ENCODE measurements at places on chromosomes 5 and 9. TPM values are rescaled to one million over a fixed set of nuclear protein-coding genes. Genes with fewer than 3 reads are reported as not detected.

DNA sequence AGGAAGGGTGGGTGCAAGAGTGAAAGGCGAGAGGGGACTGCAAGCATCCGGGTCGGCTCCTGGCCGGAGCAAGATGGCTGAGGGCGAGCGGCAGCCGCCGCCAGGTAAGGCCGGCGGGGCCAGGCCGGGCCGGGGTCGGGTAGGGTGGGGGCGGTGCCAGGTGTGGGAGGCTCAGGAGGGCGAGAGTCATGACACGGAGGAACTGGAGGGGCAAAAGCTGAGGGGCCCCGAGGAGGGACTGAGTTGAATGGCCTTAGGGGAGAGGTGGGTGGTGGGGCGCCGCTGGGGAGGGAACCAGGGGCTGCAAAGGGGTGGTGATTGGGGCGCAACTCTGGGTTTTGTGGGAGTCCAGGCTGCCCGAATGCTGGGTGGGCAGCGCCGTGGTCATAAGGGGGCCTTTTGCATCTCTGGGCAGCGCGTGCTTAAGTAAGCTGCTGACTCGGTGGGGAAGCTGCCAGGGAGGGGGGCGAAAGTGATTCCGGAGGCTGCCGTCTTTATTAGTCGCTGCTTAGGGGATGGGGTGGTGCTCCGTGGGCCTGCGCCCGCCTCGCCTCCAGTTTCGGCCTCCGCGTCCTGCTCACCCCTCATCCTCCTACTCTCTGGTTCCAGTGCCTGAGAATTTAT, 425 bp downstream of the PTPA start:
- peak overlapping the region; percentile 88 for H3K27ac ChIP-seq
- H3K4me3 ChIP-seq, result peak overlapping the region; percentile 78
- peaks cover 22% of the 10 kb centered on the region for H3K4me1 ChIP-seq
- H3K27me3 ChIP-seq, result no peaks in the 10 kb centered on the region

- H3K27me3 ChIP-seq, result no peaks in the 10 kb centered on the region
- H3K4me3 ChIP-seq, result no peak overlapping the region
- DNase-seq, result no peak
- no peaks in the 10 kb centered on the region for H3K36me3 ChIP-seq
- H3K4me1 ChIP-seq, result no peaks in the 10 kb centered on the region
Measured at GRCh38 chr5:38323645-38324295, 65.4 kb downstream of the EGFLAM start.

DNA sequence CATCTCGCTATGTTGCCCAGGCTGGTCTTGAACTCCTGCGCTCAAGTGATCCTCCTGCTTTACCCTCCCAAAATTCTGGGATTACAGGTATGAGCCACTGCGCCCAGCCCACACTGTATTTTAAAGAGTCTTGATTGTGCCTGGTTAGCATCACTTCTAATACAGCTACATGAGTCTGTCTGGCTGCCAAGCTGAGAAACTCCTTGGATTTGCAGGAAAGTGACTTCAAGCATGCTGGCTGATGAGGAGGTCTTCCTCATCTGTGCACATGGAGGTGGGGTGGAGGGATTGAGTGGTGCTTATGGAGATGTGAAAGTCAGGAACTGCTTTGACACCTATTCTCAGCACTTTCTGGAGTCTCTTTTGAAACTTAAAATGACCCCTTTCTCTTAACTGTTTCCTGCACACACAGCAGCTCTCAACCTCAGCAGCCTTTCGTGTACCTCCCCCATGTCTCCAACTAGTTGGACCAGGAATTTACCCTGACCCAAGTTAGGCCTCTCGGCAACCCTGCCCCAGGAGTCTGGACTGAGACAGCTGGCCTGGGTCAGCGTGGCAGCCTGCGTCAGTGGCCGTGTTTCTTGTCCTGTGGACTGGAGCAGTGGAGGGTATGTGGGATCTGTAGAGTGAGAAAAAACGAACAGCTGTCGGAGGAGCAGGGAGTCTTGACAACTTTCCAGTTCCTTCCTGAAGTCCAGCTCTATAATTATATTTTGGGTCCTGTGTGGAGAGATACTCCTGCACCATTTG, 72.5 kb downstream of the ACER2 start:
- no peak overlapping the region for H3K27ac ChIP-seq
- H3K4me1 ChIP-seq, result no peaks in the 10 kb centered on the region
- no peaks in the 10 kb centered on the region for H3K27me3 ChIP-seq
- H3K36me3 ChIP-seq, result no peaks in the 10 kb centered on the region
- H3K4me3 ChIP-seq, result no peak overlapping the region

The LCN9 gene
- total RNA-seq, result not detected

DNA sequence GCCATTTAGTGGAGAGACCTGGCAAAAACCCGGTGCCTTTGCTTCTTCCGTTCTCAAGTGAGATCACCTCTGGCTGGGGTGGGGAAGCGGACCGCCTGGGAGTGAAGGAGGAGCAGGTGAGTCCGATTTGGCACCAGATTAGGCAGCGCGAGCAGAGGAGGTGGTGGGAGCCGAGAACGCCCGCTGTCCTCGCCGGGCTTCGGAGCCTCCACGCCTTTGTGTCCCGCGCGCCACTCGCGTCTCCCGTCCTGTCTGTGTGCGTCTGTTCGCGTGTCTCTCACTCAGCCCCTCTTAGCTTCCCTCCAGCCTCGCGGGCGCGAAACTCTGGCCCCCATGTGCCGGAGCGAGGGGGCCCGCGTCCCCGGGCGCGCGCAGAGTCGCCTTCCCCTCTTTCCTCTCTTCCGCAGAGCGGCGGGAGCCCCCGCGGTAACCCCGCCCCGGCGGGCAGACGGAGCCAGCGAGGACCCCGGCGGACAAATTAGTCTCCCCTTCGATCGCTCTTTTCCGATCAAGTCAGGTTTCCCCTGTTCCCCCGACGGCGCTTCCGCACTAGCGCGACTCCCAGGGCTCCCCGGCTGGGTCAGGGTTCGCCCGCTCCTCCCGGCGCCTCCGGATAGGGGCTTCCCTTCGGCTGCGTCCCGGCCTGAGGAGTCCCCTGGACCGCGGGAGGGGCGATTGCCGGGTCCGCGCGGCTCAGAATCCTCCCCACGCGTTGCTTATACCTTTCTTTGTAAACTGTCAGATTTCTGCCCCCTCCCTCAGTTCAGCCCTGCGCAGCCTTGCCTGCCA, 7.1 kb downstream of the POU4F3 start:
- no peak overlapping the region for H3K27ac ChIP-seq
- DNase-seq, result no peak
- no peaks in the 10 kb centered on the region for H3K4me1 ChIP-seq
- H3K27me3 ChIP-seq, result peaks cover 5% of the 10 kb centered on the region
- H3K36me3 ChIP-seq, result no peaks in the 10 kb centered on the region
- peak overlapping the region; percentile 18 for H3K4me3 ChIP-seq

The ZNF79 gene
- total RNA-seq, result 2.9 TPM

DNA sequence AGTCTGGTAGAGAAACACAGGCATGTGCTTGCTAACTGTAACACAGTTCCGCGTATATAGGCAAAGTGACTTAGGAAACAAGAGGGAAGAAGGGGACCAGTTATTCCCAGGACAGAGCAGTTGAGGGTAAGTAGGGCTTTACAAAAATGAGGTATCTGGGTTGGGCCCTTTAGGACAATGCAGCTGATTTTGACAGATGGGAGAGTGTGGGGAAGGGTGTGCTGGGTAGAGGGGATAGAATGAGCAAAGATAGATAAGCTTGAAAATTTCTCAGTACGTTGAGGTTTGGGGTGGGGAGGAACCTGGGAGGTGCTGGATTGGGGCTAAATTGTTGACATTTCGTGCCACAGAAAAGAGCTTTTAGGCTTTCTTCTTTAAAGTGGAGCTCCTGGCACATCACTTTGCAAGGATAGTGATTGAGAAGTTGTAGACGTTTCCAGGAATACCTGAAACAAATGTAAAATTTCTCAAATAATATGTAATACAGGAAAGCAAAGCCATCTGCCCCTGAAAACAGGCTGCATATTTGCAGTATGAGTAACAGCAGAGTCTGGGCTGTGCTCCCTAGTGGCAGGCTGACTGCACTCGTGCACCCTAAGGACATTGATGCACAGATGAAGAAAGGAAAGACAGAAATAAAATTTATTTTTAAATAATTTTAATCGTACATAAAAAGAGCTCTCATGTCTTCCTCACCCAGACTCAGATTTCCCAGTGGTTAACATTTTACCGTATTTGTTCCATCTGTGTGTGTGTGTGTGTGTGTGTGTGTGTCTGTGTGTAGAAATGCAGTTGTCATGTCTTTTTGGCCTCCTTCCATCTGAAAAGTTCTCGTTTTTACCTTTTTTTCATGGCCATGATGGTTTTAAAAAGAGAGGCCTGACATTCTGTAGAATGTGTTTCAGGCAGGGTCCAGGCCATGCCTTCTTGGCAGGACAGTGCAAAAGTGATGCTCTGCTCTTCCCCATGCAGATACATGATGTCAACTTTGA, 144.9 kb upstream of the DMRT1 start:
- no peaks in the 10 kb centered on the region for H3K27me3 ChIP-seq
- H3K27ac ChIP-seq, result peak overlapping the region; percentile 95
- peaks cover 5% of the 10 kb centered on the region for H3K36me3 ChIP-seq
- peak; percentile 83 for DNase-seq
- peaks cover 76% of the 10 kb centered on the region for H3K4me1 ChIP-seq

DNA sequence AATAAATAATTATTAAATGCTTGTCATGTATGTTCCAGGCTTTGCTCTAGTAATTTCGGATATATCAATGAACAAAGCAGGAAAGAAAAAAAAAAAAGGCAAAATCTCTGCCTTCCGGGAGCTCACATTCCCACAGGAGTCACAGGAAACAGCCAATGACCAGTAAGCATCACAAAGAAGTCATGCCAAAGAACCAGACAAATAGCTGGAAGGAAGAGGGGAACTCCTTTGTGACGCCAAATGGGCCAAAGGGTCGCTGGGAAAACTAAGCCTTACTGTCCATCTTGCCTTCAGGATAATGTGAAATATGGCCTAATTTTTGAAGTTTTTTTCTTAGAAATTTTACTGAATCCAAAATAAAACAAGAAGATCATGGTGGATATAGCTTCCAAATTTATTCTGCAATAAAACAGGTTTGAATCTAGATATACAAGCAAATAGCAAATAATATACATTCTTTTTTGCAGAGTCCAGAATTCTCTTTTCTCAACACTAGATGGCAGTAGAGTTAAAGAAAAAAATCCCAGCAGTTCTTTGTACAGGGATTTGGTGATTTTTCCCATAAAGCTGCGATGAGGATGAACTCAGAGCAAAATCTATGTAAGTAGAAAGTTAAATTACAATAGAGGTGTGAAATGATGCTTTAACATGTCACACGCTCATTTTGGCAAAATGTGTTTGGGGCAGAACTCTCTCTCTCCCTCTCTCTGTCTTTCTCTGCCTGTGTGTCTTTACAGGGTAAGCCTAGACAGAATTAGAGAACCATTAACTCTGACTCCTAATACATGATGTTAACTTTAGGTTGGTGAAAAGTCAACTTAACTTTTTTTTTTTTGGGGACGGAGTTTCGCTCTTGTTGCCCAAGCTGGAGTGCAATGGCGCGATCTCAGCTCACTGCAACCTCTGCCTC, 60.0 kb upstream of the TUT7 start:
- H3K27me3 ChIP-seq, result no peaks in the 10 kb centered on the region
- H3K27ac ChIP-seq, result no peak overlapping the region
- H3K4me1 ChIP-seq, result no peaks in the 10 kb centered on the region
- no peak overlapping the region for H3K4me3 ChIP-seq
- no peak for DNase-seq

The SLC25A2 gene
- total RNA-seq, result not detected

The TJP2 gene
- total RNA-seq, result 154 TPM

GRCh38 chr9:125462861-125463291, 201.2 kb downstream of the GAPVD1 start:
- H3K27ac ChIP-seq, result no peak overlapping the region
- DNase-seq, result no peak
- H3K4me3 ChIP-seq, result no peak overlapping the region
- H3K36me3 ChIP-seq, result peaks cover 7% of the 10 kb centered on the region
- no peaks in the 10 kb centered on the region for H3K4me1 ChIP-seq

The COL15A1 gene
- 58.6 TPM for total RNA-seq

GRCh38 chr5:103667068-103667467, 104.5 kb upstream of the NUDT12 start:
- H3K4me3 ChIP-seq, result no peak overlapping the region
- H3K27ac ChIP-seq, result no peak overlapping the region
- H3K36me3 ChIP-seq, result no peaks in the 10 kb centered on the region
- no peak for DNase-seq
- H3K27me3 ChIP-seq, result no peaks in the 10 kb centered on the region
- no peaks in the 10 kb centered on the region for H3K4me1 ChIP-seq

The GFI1B gene
- not detected for total RNA-seq

- peak overlapping the region; percentile 80 for H3K27ac ChIP-seq
- no peaks in the 10 kb centered on the region for H3K36me3 ChIP-seq
- H3K4me3 ChIP-seq, result no peak overlapping the region
- DNase-seq, result no peak
Measured at GRCh38 chr5:135245521-135246499, 153.2 kb downstream of the MACROH2A1 start.

- no peak overlapping the region for H3K27ac ChIP-seq
- H3K4me3 ChIP-seq, result no peak overlapping the region
- DNase-seq, result no peak
- H3K36me3 ChIP-seq, result no peaks in the 10 kb centered on the region
- H3K27me3 ChIP-seq, result no peaks in the 10 kb centered on the region
Measured at GRCh38 chr5:119031011-119031886, 39.6 kb upstream of the DMXL1 start.

The CDKN2B gene
- total RNA-seq, result 11.4 TPM

GRCh38 chr5:10921160-10921559, 160.1 kb upstream of the DAP start:
- no peak for DNase-seq
- no peaks in the 10 kb centered on the region for H3K36me3 ChIP-seq
- H3K4me1 ChIP-seq, result no peaks in the 10 kb centered on the region
- H3K4me3 ChIP-seq, result no peak overlapping the region
- no peak overlapping the region for H3K27ac ChIP-seq
- no peaks in the 10 kb centered on the region for H3K27me3 ChIP-seq

The SLC6A7 gene
- not detected for total RNA-seq

The CDH9 gene
- not detected for total RNA-seq

DNA sequence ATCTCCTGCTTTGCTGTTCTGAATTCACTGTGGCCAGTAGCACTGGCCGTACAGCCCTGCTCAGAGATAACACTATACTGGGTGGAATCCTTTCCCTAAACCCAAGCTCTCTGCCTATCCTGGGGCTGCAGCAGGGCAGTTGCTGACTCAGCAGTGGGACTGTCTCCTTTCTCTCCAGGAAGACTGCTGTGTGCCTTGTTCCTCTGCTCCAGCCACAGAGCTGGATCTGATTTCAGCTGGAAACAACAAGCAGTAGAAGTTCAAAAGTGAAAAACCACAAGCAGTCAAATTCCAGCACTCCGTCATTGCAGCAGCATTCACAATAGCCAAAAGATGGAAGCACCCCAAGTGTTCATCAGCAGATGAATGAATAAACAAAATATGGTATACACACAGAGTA, 105.0 kb downstream of the FBXL7 start:
- H3K4me1 ChIP-seq, result no peaks in the 10 kb centered on the region
- H3K27me3 ChIP-seq, result no peaks in the 10 kb centered on the region
- no peak for DNase-seq
- H3K36me3 ChIP-seq, result no peaks in the 10 kb centered on the region

- H3K27ac ChIP-seq, result no peak overlapping the region
- no peak overlapping the region for H3K4me3 ChIP-seq
- DNase-seq, result no peak
- H3K36me3 ChIP-seq, result no peaks in the 10 kb centered on the region
- no peaks in the 10 kb centered on the region for H3K27me3 ChIP-seq
Measured at GRCh38 chr5:16953729-16954128, 17.6 kb upstream of the MYO10 start.

The FOXD4L3 gene
- not detected for total RNA-seq

All from ascending aorta (tissue), 2 donors.